ENCODE measurements at places on chromosomes 11 and 22. TPM values are rescaled to one million over a fixed set of nuclear protein-coding genes. Genes with fewer than 3 reads are reported as not detected.

Gene RFPL3
- total RNA-seq, result not detected

Gene FOXRED2
- 16.9 TPM for total RNA-seq

Gene MS4A12
- total RNA-seq, result not detected

- peak; percentile 63 for DNase-seq
Observed at GRCh38 chr11:35391922-35392688, 27.3 kb downstream of the SLC1A2 start.

DNA sequence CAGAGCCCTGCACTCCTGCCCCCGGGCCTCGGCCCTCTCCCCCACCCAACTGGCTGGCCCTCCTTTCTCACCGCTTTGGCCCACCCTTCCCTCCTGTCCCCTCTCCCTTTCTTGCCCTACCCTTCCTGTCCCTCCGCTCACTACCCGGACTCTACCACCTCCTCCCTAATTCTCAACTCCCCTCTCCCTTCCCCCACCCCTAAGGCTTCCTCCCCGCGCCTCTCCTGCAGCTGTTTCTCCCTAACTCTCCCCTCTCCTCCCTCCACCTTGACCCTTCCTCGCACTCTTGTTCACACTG lies 421 bp downstream of the SLC15A3 start:
- peak; percentile 25 for DNase-seq

- no peak for DNase-seq
Observed at GRCh38 chr11:47765086-47765485, 2.1 kb downstream of the FNBP4 start.

GRCh38 chr11:73792584-73792983 lies 4.9 kb downstream of the MRPL48 start:
- DNase-seq, result no peak

DNA sequence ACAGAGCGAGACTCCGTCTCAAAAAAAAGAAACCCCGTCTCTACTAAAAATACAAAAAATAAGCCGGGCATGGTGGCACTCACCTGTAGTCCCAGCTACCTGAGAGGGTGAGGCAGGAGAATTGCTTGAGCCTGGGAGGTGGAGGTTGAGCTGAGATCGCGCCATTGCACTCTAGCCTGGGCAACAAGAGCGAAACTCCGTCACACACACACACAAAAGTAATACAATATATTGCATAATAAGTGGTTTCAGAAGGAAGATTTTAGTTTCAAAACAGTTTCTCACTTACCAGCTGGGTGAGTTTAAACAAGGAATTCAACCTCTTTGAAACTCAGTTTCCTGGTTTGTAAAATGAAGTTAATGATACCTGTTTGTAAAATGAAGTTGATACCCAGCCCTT lies 32.7 kb upstream of the HTR3A start:
- no peak for DNase-seq

DNA sequence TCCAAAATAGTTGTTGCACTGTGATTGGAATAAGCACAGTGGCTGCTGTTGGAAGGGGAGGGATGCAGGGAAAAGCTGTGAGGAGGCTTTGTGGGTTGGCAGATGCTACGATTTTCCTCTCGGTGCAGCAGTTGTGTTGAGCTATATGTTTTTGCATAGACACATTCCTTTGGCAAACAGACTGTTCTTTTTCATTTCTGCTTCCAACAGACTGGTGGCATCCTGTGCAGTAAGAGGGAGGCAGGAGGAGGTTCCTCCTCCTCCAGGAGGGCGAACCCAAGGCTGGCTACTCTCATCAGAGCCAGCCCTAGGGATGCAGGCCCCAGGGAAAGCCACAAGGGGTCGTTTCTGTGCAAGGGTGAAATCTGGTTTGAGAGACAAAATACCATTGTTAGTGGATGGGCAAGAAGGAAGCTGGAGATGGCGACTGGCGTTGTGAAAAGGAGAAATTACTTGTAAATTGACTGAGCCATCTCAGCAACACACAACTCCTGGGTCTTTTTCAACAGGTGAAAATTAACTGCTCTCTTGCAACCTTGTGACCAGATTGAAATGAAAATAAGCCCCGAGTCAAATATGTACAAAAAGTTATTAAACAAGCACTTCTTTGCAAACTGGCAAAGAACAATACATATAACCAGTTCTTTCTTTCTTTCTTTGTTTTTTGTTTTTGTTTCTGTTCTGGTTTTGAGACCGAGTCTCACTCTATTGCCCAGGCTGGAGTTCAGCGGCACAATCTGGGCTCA lies 26.5 kb upstream of the UBASH3B start:
- peak; percentile 65 for DNase-seq

DNA sequence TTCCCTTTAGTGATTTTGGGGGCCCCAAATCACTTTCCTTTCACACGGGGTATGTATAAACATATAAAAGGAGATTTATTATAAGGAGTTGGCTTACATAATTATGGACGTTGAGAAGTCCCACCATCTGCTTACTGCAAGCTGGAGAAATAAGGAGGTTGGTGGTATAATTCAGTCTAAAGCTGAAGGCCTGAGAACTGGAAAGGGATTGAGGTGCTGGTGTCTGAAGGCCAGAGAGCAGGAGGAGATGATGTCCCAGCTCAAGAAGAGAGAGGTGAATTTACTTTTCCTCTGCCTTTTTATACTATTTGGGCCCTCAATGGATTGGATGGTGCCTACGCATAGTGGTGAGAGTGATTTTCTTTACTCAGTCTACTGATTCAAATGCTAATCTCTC lies 1.3 kb upstream of the ZNF202 start:
- DNase-seq, result no peak

DNA sequence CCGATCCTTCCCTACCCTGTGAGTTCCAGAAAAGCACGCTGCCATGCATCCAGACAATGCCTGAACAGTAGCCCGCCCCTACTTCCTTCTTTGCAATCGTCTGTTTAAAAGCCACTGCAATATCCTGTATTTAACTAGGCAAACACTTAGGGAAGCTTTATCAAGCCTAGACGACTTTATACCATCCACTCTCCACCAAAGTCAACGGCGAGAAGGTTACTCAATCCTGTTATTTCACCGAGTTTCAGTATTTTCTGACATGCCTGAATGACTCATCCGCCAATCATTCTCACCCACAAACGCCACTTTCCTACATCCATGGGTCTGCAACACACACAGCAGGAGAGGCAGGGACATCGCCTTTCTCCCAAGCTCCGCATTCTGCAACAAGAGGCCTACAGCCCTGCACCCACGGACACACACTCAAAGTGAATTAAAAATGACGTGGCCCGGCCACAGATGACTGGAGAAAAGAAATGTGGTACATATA lies 9.3 kb downstream of the CELSR1 start:
- no peak for DNase-seq

- DNase-seq, result peak; percentile 63
Observed at GRCh38 chr11:123475469-123475868, 45.4 kb downstream of the GRAMD1B start.

DNA sequence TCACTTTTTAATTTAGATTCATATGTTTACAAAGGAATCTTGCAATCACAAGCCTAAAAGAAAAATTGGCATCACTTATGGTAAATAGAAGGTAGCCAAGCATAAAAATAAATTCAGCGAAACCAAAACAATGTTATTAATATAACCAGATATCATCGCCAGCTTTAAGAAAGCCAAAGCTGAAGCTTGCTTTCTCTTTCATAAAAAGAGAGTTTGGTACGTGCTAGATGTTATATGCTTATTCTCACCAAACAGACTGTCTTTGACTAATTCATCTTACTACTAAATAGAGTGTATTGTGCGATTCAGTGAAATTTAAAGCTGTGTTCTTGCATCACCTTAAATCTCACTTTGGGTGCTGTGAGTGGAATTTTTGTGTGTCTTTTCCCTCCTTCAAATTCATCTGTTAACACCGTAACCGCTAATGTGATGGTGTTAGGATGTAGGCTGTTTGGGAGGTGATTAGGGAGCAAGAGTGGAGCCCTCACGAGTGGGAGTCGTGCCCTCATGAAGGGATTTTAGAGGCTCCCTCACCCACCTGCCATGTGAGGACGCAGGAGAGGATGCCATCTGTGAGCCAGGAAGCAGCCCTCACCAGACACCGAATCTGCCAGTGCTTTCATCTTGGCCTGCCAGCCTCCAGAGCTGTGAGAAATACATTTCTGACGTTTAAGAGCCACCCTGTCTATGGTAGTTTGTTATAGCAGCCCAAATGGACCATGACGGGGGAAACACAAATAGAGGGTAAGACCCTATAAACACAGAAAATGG lies 134.1 kb upstream of the TMEM45B start:
- no peak for DNase-seq
